ENCODE measurements at places on chromosomes 12 and 14.

DNA sequence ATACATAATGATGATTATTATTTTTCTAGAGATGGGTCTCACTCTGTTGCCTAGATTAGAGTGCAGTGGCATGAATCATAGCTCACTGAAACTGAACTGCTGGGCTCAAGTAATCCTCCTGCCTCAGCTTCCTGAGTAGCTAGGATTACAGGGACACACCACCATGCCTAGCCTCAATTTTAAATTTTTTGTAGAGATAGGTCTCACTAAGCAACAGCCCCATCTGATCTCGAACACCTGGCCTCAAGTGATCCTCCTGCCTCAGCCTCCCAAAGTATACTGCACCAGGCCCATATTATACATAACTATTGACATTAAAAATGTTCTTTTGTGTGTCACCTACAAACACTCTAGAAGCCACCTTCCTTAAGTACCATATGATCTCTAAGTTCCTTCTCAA, 3.4 kb downstream of the TXNRD1 start:
- no peak for DNase-seq

DNA sequence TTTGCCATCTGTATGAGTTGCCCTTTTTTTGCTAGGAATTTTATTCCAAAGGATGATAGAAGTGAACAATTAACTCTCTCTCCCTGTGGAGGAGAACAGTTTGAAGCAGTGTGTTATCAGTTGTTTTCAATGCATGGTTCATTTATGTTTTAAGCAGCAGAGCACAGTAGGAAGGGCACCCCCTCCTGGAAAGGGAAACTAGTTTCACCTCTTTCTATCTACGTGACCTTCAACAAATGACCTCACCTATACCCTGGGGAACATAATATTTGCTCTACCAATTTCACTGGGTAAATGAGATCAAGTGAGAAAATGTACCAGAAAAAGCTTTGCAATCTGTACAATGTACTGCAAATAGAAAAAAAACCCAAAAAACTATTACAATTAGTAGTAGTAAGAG, 5.4 kb upstream of the DCP1B start:
- no peak for DNase-seq

DNA sequence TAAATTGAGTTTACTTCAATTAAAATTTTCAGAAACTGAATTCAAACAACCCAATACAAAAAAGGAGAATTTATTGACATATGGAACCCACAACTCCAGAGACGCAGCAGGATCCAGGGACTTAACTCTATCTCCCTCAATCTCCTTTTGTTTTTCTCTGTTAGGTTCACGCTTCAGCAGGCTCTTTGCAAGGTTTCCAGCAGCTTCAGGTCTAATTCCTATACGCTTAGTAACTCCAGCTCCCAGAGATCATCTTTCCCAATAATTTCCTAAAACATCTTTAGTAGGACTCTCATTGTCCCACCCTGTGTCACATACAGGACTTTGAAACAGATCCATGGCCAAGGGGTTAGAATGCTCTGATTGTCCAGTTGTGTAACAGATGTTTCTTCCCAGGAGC, 175.2 kb downstream of the RMST start:
- no peak for DNase-seq

- DNase-seq: peak; percentile 91
These were observed 104.0 kb downstream of the GPR135 start for GRCh38 chr14:59360923-59361794.

GRCh38 chr12:67774983-67775587, 126.5 kb downstream of the DYRK2 start:
- DNase-seq: no peak

Data from non-pigmented ciliary epithelial cell (primary cell).